ENCODE measurements at places on chromosomes 1 and 21.

GRCh38 chr21:43207043-43207315, 38.2 kb downstream of the CRYAA start:
- no peak for DNase-seq

DNA sequence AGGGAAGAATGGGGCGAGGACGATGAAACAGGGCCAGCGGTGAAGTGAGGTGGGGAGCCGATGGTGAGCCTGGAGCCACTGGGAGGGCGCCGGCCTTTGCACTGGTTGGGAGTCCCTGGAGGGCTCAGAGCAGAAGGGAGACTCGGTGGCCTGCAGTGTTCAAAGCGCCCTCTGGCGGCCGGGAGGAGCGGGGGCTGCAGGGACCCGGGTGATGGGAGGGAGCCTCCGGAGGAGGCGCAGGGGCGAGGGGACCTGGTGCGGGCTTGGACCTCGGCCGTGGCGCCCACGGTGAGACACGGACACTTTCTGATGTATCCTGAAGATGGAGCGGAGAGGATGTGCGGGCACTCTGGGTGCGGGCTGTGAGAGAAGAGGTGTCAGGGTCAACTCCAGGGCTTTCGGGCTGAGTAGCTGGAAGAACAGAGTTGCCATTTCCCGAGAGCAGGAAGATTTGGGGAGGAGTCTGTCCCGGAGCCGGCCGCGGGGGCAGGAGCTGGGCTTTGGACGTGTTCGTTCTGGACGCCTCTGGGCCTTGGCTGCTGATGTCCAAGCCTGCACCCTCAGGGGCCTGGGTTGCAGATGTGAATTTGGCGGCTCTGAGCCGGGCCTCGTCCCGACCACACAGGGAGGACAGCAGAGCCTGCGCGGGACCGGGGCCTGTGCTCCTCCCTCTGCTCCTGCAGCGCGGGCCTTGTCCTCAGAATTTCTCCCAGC, 29.7 kb downstream of the HEYL start:
- no peak for DNase-seq

DNA sequence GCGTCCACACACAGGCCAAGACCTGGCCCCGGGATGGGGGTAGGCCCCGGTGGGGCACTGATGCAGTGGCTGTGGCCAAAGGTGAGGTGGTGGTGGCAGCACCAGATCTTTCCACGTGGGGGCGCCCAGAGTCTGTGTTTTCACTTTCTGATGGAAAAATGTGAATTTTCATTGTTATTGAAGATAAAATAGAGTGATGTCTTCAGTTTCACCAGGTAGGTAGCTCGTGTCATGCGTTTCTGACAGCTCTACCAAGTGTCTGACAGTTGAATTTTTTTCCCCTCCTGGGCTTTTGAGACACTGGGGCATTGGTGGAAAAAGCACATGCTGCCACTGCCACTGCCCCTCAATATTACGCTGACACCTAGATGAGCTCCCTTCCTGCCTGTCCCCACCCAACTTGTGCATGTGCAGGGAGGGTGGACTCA, 40.0 kb upstream of the MAGOH start:
- DNase-seq = no peak

DNA sequence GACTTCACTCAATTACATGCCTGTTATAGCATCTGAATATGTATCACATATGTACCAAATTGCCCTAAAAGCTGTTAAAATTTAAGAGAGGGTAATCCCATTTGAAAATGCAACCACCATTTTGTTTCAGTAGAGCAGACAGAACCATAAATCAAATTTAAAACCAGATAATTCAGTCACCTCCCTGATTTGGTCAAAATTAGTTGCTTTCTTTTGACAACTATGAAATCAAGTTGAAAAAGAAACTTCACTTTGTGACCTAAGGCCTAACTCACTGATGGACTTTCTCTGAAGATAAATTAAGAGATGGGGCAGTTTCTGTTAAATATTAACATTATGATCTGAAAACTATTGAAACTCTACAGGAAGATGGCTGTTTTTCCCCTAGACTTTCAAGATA, 6.7 kb downstream of the GORAB start:
- DNase-seq = no peak

DNA sequence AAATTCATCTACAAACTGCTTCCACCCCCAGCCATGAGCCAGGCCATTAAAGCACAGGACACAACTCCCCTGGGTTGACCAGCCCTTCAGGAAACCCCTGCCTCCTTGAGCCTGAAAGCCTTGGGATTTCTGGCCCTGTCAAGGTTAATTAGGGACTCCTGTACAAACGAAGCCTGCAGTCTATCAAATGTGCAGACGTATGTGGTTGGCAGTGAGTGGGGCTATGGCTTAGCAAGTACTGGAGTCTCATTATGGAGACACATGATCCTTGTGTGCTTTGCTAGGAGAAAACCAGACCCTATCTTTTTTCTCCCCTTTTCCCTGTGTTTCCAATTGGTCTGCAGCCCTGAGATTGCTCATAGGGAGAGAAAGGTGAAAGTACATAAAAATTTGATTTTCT, 588.3 kb upstream of the USP24 start:
- DNase-seq = no peak

DNA sequence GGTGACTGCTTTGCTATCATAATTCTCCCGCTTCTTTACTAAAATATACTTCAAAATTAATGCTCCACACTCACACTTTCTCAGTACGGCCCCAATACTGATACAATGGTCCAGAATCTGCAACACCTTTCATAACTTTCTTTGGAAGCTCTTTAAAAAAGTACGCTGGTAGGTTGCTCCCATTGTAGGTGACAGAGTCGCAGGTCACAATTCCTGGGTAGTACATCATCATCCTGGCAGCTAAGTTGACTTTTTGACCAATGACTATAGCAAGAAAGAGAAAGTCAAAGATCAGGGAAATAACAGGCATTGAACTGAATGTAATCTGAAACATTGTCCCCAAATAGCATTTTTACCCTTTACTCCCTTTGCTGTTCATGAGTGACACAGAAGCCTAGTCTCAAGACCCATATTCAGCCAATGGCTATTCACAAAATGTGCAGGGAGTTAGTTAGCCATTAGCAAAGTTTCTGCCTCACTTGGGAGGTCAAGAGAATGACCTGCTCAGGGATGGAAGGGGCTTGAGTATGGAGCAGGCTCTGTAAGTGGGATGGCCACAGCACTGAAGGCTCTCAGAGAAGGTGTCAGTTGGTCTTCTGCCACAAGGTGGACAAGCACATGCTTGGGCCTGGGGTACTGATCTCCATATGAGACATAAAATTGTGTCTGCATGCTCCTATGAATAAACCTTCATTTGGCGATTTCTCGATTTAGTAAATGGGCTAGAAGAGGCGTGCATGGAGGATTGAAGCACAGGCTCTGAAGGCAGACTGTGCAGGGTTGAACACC, 35.4 kb downstream of the ADCY10 start:
- DNase-seq = no peak

- no peak for DNase-seq
Observed at GRCh38 chr1:74637296-74637695, 36.3 kb downstream of the ERICH3 start.

- DNase-seq = no peak
Observed at GRCh38 chr1:45544530-45544929, 6.1 kb upstream of the AKR1A1 start.

GRCh38 chr1:71427066-71427465, 346.2 kb upstream of the ZRANB2 start:
- DNase-seq = no peak

DNA sequence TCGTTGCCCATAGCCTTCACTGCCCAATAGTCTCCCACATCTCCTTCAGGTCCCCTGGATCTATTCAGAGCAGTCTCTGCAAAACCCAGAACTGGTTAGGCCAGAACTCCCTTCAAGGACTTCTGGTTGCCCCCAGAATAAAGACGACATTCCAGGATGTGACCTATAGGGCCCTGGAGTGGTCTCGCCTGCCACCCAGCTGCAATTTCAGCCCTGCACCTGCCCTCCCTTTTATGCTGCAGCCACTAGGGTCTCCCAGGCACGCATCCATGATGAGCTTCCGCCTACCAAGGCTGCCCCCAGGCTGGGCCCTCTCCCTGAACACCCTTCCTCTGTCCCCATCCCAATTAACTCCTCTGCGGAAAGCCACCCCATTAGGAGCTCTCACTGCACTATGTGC, 7.2 kb upstream of the TSPEAR start:
- DNase-seq = no peak

DNA sequence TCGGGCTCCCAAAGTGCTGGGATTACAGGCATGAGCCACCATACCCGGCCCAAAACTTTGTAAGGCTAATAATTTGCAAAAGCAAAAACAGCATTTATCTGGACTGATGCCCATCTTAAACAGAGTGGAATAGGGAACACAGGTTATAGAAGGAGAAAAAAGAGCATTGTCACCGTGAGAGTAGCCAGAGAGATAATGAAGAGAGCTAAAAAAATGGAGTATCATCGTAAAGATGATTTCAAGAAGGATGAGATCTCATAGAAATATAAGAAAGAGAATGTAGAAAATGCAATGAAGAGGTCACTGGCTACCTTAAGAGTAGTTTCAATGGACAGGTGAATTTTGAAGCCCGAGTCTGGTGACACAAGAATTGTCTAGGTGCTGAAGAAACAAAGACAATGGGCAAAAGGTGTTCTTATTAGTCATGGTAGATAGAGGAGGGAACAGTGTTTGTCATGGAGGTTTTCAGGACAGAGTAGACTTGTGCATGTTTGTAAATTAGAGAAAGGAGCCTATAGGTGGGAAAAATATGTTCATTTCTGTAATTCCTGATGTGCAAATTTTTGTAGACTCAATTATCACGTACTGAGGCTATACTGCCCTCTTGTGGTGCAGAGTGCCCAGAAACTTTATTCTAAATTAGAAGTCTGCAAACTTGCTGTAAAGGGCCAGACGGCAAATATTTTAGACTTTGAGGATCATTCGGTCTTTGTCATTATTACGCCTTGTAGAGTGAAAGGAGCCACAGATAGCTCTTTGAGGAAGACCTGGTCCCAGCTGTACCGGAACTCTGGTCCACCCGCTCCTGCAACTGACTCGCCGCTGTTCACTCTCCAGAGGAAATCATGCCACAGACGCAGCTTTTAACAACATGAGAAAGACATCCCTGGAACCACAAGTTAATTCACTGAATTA, 8.1 kb upstream of the TMEM183A start:
- DNase-seq = no peak

GRCh38 chr21:34693192-34693810, 24.5 kb downstream of the CLIC6 start:
- DNase-seq = no peak

DNA sequence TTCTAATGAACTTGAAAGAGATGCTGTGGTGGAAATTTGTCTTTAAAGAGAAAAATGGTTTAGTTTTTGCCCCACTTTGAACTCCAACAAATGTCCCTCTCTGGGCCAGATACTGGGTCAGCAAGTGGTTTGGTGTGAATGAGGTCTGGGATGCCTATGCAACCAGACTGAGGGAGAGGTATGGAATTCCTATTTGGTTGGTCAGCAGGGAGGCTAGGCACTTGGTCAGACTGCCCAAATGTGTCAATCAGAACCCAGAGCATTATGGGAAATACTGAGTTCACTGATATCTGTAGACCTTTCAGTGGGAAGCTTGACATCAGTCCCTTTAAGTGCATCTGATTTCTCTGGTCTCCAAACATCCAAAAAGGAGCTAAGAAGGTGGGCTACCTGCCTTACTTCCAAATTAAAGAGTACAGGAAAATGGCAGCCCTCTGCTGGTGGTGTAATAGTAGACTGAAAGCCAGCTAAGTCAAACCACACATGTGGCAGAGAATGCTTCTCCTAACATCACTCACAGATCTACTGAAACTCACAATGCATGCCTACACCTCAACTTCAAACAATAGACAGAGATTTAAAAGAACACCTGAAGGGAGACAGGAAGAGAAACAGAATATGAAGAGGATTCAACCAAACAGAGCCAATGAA, 510.1 kb downstream of the PLA2G4A start:
- no peak for DNase-seq

GRCh38 chr1:19981507-19982312, 2.3 kb upstream of the PLA2G2A start:
- no peak for DNase-seq

DNA sequence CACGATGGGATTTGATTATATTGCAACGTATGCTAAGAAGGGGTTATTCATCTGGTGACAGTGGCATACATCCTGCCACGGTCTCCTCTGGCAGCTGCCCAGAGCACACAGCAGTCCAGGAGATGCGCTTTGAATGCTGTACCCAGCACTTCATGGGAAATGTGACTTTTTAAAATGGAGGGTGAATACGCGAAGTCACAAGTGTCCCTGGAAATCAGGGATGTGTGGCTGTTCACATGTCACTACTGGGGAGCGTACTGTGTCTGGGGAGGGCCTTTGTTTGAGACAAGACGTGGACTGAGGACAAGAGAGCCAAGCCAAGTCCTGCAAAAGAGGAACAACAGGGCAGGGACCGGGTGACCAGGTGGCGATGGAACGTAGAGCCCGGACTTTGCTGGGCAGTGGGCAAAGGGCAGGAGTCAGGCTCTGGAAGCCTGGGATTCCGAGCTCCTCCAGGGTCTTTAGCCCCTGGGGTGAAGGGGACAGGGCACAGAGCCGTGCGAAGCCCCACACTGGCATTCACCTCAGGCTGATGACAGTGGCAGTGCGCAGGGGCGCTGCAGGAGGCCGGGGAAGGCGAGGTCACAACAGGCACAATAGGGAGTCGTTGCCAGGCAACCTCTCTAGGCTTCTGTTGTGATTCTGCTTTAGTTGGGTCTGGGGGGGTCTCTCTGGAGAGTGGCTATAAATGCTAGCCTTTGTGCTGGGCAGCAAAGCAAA, 11.4 kb upstream of the ZBTB21 start:
- no peak for DNase-seq

GRCh38 chr1:2458687-2459086, 17.4 kb upstream of the PLCH2 start:
- no peak for DNase-seq

DNA sequence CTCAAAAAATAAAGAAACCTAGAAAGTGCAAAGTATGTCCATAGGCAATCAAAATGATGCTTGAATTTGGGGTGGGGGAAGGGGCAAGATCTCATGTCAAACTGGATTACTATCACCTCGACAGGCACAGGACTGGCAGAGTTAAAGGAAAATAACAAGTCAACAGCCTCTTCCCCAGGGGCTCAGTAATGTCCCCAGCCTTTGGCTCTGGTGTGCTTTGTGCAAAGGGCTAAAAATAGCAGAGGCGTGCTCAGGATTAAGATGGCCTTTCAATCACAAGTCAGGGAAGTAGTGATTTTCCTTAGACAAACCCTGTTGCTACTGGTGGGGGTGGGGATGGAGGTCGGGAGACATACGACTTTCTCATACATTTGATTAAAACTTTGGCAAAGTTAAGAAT, 63.5 kb upstream of the OLIG2 start:
- no peak for DNase-seq

Measured in activated gamma-delta T cell (primary cell).